ENCODE measurements at places on chromosomes 1 and 21.

- no peak for DNase-seq
Observed at GRCh38 chr1:60692031-60692430, 390.3 kb upstream of the NFIA start.

DNA sequence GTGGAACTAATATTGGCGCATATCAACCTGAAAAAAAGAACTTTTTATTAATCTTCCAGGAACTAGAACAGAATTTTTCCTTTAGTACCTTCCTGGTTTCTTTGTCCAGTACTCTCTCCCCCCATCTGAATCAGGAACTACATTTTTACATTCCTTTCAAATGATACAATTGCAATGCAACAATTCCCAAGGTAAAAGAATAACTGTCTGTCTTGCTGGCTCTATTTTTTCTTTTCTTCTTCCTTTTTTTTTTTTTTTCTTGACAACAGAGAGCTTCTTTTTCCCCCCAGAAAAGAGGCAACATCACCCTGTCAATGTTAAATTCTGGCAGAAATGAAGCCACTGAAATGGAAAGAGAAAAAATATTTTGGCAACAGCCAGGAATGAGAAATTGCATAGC is 4.5 kb upstream of the CD101 start:
- no peak for DNase-seq

DNA sequence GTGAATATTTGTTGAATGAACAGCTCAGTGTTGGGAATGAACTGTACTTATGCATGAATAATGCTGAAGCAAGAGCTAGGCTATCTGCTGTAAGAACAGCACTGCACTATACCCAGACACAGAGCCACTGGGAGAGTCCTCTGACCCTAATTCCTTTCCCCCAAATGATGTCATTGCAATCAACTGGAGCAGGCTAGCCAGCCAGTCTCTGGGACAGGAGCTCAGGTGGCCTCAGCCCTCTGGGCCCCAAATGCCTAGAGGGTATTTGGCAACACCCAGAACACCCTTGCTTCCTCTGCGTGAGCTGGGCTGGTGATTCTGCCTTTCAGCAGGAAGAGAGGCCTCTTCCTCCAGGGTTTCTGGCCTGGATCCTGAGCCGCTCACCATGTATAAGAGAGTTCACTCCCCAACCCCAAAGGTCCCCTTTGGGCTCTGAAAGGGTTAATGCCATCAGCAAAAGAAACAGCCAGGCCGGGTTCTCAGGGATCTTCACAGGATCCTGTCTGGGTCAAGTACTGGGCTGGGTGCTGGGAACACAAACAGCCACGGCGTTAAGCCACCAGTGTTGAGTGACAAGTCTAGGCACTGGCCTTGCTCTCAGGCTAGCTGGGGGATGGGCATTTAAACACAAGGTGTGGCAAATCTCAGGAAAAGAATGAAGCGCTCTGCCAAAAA is 3.7 kb upstream of the PADI4 start:
- DNase-seq: no peak

DNA sequence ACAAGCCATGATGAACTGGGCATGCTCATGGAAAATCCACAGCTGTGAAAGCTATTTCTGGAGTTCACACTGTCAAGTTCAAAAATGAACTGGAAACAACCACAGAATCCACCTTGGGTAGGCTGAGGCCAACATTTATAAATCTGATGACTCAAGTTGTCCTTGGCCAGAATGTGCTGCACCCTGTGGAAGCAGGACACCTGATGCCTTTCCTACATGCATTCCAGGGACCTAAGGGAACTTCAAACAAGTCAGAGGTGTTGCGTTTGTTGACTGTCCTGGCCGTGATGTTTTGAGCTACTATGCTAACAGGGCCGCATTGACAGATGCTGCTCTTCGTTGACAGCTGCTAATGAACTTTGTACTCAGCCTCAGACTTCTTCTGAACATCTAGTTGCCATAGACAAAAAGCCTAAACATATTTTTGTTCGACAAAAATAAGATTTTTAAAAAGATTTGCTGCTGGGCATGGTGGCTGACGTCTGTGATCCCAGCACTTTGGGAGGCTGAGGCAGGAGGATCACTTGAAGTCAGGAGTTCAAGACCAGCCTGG is 127.9 kb upstream of the SLC45A1 start:
- DNase-seq: no peak

GRCh38 chr1:218284377-218284916 is 646 bp upstream of the RRP15 start:
- DNase-seq: no peak

DNA sequence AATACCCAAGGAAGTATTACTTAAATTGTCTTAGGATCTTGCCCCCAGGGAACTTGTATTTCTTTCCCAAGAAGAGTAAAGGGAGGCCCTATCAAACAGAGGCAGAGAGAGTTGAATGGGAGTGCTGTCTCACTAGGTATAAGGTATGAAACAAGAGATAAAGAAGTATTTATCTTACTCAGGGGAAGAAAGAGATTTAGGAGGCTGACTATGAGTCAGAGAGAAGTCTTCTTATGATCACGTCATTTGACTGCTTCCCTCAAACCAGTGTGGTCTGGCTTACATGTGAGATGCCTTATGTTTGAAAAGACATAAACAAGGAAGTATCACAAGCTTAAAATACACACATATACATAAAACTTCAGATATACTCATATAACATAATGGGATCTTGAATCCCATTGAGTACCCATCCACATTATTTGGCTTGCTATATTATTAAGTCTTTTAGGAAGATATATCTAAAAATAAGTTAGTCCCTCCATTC is 29.6 kb downstream of the DUSP10 start:
- peak; percentile 47 for DNase-seq

DNA sequence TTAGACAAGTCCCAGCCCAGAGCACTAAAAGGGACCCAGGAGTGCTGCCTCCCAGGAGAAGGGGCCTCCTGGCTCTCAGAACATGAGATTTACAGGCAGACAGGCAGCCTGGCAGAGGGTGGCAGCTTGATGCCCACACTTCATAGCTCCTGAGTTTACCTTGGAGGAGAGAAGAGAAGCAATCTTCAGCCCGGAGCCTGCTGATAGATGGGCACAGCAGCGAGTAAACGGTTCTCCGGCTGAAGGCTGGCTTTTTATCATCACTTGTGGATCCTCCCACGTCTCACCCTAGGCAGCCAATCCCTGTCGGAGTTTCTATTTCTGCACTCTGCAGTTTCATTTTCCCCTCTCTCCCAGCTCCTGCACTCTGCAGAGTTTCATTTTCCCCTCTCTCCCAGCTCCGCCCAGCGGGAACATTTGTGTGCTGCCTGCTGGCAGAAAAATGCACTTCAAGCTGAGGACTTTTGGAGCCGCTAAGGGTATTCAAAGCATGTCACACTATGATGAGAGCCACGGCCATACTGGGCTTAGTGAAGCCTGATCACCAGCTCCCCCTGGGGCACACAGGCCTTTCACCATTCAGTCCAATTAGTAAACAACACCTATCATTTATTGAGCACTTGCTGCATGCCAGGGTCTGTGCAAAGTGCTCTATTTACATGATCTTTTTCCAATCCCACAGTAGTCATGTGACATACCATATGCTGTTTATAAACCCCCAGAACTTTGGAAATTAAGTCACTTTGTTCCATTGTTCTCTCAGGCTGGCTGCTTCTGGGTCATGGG is at the start of gene IFI6:
Gene IFI6 (minus strand): TSS at position 229 of the 786 bp plus-strand sequence. CDS start 2,878 bp downstream, outside the sequence.
- peak; percentile 83 for DNase-seq

DNA sequence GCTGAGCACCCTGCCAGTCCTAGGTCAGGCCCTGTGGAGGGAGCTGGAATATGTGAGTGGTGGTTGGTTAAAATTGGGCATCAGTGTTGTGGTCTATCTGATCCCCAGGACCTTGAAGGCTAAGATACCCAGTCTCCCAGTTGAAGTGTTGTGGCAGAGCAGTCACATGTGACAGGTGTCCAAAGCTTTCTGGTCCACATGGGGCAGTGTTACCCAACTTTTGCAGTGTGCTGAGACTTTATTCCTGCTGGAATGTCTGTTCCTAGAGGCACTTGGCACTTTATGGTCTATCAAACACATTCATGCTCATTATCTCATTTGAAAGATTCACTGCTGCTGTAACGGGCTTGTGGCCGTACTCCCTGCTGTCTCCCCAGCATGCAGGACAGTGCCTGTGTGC is 21.0 kb upstream of the LORICRIN start:
- DNase-seq: no peak

- DNase-seq: no peak
Observed at GRCh38 chr1:201076092-201076491, 36.1 kb downstream of the CACNA1S start.

GRCh38 chr1:203589595-203589994 is 37.0 kb upstream of the ATP2B4 start:
- no peak for DNase-seq

DNA sequence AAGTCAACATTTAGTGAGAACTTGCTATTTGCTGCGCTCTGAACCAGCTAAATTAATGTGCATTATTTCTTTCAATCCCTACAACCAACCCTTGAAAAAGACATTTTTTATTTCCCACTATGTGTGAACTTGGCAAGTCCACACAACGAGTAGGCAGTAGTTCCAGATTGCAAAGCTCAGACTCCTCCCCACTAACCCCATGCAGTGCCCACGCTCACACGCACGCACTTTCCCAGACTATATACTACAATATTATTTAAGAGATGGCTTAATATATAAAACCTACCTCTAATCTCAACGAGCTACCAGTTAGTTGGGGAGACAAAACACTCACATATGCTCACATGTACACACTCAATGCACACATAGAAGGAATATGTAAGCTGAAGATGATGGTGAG is 671.2 kb downstream of the LMO4 start:
- DNase-seq: no peak

GRCh38 chr1:48939042-48939441 is 162.4 kb upstream of the BEND5 start:
- no peak for DNase-seq

DNA sequence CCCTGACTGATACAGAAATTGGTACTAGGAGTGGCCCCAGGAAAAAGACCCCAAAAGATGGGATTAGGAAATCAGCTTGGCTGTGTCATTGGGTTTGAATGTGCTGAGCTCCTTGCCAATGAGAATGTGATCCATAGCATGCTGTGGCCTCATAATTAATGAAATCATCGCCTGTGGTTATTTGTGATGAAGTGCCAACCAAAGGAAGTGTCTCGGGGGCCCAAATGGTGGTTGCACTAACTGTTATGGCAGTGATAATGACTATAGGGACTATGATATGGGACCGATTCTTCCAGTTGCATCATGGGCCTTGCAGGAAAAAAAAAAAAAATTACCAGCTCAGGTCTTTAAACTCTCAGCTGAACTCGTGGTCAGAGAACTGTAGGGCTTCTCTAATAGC is 15.4 kb upstream of the ZDHHC18 start:
- no peak for DNase-seq

- DNase-seq: no peak
Observed at GRCh38 chr1:94912263-94913184, 14.4 kb downstream of the CNN3 start.

- no peak for DNase-seq
Observed at GRCh38 chr1:227942021-227942715, 5.6 kb downstream of the WNT9A start.

Data from activated T-helper 2 cell treated with anti-CD3 and anti-CD28 coated beads, Interferon-gamma antibody, Interleukin-2, Interleukin-4, amounts not matched to agents 10 μg/mL and 5 μg/mL and 100 μg/mL, durations not matched to agents 14 hours and 24 hours and 36 hours (primary cell).